ENCODE measurements at places on chromosomes 11 and 22. TPM values are rescaled to one million over a fixed set of nuclear protein-coding genes. Genes with fewer than 3 reads are reported as not detected.

The SSH3 gene
- 5.9 TPM for total RNA-seq

The WBP2NL gene
- total RNA-seq, result 0.19 TPM

The OR52N4 gene
- not detected for total RNA-seq

The TMA7B gene
- total RNA-seq, result 0.08 TPM

The NXPE4 gene
- not detected for total RNA-seq

The RFPL2 gene
- 4.1 TPM for total RNA-seq

The GNB1L gene
- total RNA-seq, result 8.7 TPM

The TXN2 gene
- 26.9 TPM for total RNA-seq

- DNase-seq, result peak; percentile 1
Observed at GRCh38 chr11:131504199-131504949, 134.0 kb downstream of the NTM start.

- peak; percentile 69 for DNase-seq
Observed at GRCh38 chr22:17213976-17214375, 5.3 kb downstream of the ADA2 start.

GRCh38 chr11:93895106-93895862, 44.9 kb upstream of the VSTM5 start:
- peak; percentile 67 for DNase-seq

DNA sequence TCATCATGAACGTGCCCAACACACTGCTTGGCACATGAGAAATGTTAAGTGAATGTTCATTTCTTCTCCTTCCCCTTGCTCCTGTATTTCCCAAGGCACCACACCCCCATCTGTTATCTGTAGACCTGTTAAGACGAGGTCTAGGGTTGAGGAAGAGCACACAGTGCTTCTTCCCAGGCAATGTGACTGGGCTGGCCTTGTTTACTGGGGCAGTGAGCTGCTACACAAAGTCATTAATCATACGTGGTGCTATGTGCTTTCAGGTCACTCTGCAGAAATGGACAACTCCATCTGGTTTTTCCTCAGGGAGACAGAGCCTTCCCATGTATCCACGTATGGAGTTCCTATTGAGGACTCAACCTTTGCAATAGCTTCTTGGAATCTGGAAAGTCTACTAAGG, 118.7 kb downstream of the KCNC1 start:
- no peak for DNase-seq

- DNase-seq, result no peak
Observed at GRCh38 chr11:17002543-17002942, 11.7 kb downstream of the PLEKHA7 start.

GRCh38 chr22:27438271-27438980, 363.1 kb downstream of the MN1 start:
- no peak for DNase-seq

DNA sequence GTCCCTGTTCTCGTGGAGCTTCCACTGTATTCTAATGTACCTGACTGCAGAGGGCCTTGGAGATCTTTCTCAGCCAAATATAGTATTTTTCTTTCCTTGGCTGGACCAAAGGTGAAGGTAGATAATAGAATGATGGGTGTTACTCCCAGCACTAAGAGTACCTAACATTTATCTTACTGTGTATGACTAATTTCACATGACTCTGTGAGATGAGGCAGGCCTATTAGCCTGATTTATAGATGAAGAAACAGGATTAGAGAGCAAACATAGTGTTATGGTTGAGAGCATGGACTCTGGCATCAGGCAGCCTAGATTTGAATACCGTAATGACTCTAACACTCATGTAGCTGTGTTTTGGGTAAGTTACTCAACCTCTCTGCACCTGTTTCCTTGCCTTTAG, 2.7 kb downstream of the ACO2 start:
- DNase-seq, result no peak

DNA sequence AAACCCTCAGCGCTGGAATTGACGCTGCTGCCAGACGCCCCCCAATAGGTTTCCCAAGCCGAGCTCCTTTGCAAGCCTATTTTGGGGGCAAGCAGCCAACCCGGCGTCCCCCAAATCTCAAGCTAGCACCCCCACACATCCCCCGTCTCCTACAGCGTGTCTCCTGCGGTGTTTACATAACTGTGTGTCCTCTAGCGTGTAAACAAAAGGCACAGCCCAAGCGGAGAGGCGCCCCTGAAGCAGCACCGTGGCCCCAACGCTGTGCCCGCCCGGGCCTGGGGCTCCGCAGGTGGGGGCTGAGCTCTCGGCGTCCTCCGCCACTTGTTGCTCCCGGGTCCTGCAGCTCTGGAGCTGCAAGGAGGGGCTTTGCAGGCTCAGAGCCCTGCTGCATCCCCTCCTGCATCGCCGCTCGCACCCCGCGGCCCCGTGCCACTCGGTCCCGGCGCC, 1.6 kb downstream of the CADM1 start:
- no peak for DNase-seq

- DNase-seq, result no peak
Observed at GRCh38 chr11:120471131-120471530, 40.4 kb upstream of the GRIK4 start.

DNA sequence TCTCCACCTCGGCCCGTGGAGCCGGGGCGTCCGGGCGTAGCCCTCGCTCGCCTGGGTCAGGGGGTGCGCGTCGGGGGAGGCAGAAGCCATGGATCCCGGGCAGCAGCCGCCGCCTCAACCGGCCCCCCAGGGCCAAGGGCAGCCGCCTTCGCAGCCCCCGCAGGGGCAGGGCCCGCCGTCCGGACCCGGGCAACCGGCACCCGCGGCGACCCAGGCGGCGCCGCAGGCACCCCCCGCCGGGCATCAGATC, 439 bp downstream of the YAP1 start:
- DNase-seq, result no peak

- no peak for DNase-seq
Observed at GRCh38 chr11:102783016-102783415, 2.6 kb upstream of the MMP10 start.

DNA sequence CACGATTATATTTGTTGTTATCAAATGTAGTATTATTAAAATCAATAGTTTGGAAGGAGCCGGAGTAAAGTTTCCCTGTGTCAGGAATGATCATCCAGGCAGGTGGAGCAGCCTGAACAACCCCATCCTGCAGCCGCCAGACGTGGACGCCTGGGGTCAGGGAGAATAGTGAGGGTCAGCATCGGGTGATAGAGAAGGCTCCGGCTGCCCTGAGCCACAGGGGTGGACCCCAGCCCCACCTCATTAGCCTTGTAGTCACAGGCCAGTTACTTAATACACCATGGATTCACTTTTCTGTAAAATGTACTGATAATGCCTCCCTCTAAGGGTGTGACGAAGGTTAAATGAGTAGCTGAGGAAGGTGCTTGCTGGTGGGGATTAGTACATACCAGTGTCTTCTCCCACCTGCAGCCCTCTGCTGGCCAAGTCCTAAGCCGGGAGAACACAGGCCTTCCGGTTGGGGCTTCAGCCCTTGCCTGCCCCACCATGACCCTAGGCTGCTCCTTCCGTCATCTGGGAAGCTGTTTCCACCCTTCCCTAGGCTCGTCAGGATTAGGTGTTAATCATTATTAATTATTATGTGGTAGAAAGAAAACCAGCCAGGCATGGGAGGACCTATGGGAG, 14.9 kb downstream of the TMEM121B start:
- DNase-seq, result no peak

GRCh38 chr11:74777877-74778276, 29.2 kb downstream of the RNF169 start:
- DNase-seq, result no peak

DNA sequence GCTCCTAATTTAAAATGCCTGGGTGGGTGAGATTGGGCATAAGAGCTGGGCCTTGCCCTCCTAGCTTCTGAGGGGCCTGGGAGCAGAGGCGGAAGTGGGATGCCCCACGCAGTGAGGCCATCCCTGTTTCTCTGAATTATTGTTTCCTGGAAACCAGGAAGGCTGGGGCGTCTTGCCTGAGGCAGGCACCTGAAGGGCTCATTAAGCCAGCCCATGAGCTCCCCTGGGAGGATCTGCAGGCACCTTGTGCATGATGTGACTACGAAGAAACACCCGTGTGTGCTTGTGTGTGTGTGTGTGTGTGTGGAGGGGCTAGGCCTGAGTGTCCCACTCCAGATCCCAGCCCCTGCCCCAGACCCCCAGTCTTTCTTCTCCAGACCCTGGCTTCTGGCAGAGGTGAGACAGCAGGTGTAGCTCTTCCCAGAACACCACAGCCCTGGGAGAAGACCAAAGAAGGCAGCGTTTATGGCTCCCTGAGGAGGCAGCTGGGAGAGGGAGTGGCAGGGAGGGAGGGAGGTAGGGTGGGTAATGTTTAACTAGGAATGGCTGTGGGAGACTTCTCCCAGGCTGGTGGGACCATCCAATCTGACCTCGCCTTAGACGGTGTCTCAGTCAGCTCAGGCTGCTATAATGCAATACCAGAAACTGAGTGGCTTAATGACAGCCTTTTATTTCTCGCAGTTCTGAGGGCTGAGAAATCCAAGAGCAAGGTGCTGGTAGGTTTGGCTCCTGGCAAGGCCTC, 2.1 kb upstream of the BATF2 start:
- no peak for DNase-seq

- DNase-seq, result no peak
Observed at GRCh38 chr22:28438183-28438768, 241.4 kb downstream of the TTC28 start.

GRCh38 chr11:131886201-131886600, 515.8 kb downstream of the NTM start:
- no peak for DNase-seq

DNA sequence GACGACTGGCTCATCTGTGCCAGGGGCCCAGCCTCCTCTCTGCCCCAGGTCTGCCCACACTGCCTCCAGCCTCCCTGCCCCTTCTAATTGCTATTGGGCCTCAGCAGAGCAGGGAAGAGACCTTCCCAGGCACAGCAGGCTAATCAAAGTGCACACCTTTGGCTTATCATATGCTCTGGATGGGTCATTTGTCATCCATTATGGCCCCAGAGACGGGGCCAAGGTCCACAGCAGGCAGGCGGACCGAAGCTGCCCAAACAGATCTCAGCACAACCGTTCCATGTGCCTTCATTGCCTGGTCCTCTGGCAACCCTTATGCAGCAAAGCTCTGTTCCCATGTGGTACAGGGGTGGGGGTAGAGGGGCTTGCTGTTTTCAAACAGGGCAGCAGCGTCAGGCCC, 66.6 kb downstream of the TP53I11 start:
- DNase-seq, result no peak

DNA sequence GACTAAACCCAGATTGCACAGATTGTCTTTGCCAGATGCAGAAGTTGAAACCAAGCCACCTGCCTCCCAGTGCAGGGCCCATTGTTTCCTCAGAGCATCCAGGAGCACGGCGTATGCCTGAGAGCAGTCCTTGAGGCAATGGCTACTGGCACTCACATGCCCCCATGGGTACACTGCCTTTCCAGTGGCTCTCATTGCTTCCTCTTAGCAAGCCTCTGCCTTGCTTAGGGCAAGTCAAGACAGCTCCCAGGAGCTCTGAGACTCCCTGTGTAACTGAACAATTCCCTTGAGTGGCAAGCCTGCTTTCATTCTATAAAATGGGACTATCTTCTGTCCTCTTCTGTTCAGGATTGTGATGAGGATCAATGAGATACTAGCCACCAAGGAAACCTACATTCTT, 4.1 kb downstream of the SYTL2 start:
- DNase-seq, result no peak

Data from SK-MEL-5 (cell line).